ENCODE measurements at places on chromosomes 1 and 21. TPM values are rescaled to one million over a fixed set of nuclear protein-coding genes. Genes with fewer than 3 reads are reported as not detected.

The TLCD4 gene
- 0.22 TPM for total RNA-seq

The GFI1 gene
- 1.2 TPM for total RNA-seq

The ZNF593OS gene
- total RNA-seq = not detected

The FMO3 gene
- not detected for total RNA-seq

The HPCAL4 gene
- not detected for total RNA-seq

DNA sequence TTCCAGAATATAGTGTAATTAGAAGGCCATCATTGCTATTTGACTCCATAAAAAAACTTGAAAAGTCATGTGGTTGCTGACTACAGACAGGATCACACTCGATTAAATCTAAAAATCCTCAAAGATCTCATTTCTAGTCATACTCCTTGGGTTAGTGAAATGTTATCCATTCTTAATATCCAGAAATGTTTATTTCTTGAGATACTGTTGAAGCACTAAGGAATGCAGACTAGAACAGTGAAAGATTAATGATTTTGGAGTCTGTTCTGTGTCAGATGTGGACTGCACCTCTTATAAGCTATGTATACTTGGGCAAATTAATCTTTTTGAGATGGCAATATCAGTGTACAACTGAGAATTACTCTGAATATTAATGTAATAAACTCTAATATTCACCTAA lies 65.1 kb downstream of the ADSS2 start:
- DNase-seq = no peak
- H3K27ac ChIP-seq = no peak overlapping the region
- no peaks in the 10 kb centered on the region for H3K36me3 ChIP-seq
- H3K27me3 ChIP-seq = no peaks in the 10 kb centered on the region
- no peak overlapping the region for H3K4me3 ChIP-seq

GRCh38 chr1:160618763-160619274 lies 28.0 kb downstream of the SLAMF1 start:
- H3K27me3 ChIP-seq = no peaks in the 10 kb centered on the region
- DNase-seq = no peak
- no peak overlapping the region for H3K4me3 ChIP-seq

Measured in activated B cell treated with CpG ODN at 0.5 μM for 24 hours (primary cell).